Peyer's patch (tissue), 4 donors: ENCODE measurements at places on chromosomes 1 and 21. TPM values are rescaled to one million over a fixed set of nuclear protein-coding genes. Genes with fewer than 3 reads are reported as not detected.

DNA sequence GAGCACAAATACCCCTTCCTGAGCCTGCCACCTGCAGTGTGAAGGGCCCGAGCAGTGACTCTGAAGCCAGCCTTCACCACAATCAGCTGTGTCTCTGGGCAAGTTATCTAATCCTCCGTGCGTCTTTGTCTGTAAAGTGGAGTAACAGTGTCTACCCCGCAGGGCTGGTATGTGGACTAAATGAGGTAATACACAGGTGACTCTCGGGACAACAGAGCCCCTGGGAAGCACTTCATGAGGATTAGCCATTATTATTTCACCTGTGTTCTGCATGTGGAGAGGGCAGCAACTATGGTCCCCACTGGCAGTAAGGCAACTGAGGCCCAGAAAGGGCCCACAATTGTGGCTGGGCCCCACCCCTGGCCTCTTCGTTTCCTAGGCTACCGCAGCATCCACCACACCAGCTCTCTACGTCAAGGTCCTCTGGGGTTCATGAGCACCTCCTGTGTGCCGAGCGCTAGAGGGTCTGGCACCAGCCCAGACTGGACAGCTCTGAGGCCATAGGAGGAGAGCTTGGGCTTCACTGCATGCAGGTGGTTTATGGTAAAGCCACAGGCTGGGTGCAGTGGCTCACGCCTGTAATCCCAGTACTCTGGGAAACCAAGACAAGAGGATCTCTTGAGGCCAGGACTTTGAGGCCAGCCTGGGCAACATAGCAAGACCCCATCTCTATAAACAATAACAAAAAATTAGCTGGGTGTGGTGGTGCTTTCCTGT, 41.3 kb upstream of the LRP8 start:
- peak; percentile 21 for DNase-seq

DNA sequence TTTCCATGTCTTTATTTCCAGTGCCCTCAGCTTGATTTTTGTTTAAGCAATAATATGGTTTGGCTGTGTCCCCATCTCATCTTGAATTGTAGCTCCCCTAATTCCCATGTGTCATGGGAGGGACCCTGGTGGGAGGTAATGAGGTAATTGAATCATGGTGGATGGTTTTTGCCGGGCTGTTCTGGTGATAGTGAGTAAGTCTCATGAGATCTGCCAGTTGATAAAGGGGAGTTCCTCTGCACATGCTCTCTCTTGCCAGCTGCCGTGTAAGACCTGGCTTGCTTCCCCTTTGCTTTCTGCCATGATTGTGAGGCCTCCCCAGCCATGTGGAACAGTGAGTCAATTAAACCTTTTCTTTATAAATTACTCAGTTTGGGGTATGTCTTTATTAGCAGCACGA, 559.6 kb upstream of the ADAMTS5 start:
- no peak for DNase-seq

- no peak for DNase-seq
These were observed 16.7 kb downstream of the AMPD2 start for GRCh38 chr1:109636201-109636952.

DNA sequence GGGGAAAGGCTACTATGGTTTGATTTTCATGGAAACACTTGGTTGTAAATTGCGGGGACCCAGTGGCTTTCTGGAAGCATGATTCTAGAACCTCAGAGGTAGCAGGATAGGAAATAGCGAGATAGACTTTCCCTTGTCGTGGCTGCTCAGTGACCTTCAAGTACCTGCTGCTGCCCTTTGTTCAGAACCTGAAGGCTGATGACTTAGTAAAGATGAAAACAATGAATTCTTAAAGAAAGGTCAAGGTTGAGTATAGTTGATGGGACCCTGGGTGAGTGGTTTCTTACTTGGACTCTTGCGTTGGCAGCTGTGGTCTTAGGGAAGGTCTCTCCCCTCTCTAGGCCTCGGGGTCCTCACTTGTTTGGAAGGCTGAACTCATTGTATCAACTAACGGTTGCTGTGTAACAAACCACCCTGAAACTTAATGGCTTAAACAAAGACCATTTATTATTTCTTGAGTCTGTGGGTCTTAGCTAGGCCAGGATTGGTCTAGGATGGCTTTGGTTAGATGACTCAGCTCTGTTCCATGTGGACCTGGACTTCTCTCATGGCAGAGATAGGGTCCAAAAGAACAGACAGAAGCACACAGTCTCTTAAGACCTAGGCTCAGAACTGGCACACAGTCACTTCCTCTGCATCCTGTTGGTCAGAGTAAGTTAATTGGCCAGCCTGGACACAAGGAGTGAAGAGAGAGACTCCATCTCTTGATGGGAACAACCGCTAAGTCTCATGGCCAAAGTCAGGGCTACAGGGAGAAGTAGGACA, 89.2 kb upstream of the SELENON start:
- DNase-seq = no peak

GRCh38 chr1:228552596-228553176, 65.5 kb downstream of the RNF187 start:
- no peak for DNase-seq

DNA sequence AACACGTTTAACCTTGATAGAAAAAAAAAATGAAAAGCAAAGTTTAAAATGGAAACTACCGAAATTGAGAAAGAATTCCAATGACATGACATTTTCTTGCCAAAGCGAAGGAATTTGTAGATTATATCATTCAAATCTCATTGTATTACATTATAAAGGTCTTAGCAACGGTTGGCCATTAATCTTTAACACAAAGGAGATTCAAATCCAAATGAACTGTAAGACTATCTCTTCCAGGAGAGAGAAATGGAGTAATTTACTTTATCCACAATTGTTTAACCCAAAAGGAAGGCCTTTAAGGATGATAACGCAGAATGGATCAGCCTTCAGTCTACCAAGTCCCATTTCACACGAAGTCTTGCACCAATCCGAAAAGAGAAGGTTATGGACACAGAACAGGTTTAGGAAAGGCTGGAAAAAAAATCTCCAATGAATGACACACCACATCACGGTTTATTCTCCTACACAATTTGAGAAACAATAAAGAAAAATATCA, 1.5 kb downstream of the ENAH start:
- DNase-seq = no peak

- DNase-seq = no peak
These were observed 158.4 kb downstream of the ACTL8 start for GRCh38 chr1:17913326-17914115.

DNA sequence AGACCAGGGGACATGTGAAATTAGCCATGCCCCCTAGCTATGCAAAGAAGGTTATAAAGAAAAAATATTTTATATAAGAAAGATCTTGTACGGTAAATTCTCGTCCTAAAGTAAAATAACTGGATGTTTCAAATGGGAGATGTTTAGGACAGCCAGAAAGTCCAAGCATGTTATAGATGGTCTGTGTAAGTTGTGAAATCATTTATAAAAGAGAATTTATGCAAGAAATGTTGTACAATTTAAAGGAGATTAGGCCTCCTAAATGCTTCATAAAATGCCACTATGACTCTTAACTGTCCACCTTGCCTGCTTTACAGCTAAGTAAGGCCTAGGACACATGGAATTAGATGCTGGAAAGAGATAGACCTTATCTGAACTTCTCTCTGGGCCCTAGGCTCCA, 118.1 kb upstream of the POGK start:
- DNase-seq = no peak

- no peak for DNase-seq
These were observed 37.8 kb upstream of the S1PR1 start for GRCh38 chr1:101198842-101199636.

The CD1E gene
- total RNA-seq = not detected

The RSPH1 gene
- total RNA-seq = 5.3 TPM

The PCBP3 gene
- not detected for total RNA-seq

The KIF26B gene
- total RNA-seq = 1.5 TPM

The CRNN gene
- total RNA-seq = not detected

The CD2 gene
- total RNA-seq = 9.6 TPM

The ALDH9A1 gene
- total RNA-seq = 54.5 TPM

The KIAA1614 gene
- total RNA-seq = 2.0 TPM

The PAQR6 gene
- total RNA-seq = 7.4 TPM
